ENCODE measurements at places on chromosomes 3 and 15.

- DNase-seq, result no peak
These were observed 172.5 kb upstream of the LRIG1 start for GRCh38 chr3:66673293-66673692.

GRCh38 chr3:154656486-154656885, 226.5 kb upstream of the GPR149 start:
- no peak for DNase-seq

DNA sequence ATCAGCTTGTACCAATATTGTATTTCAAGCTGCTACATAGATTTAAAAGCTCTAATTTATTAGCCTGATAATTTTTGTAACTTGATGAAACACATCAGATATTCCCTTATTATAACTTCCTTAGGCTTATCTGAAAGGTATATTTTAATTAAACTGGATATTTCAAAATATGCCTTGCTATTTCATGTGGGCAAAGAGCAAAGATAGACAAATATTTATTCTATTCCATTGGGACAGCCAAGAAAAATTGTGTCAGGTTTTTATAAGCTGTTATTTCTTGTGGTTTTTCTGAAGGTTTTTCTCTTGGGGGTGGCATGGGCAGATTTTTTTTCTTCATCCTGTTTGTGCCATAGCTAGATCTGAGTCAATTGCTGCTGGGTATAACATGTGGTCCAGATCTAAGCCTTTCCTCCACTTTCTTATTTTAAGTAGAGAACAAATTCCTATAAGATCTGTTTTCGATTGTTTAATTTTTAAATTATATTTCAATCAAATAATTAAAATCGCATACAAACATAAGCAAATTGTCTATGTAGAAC, 249.5 kb downstream of the NAALADL2 start:
- no peak for DNase-seq

DNA sequence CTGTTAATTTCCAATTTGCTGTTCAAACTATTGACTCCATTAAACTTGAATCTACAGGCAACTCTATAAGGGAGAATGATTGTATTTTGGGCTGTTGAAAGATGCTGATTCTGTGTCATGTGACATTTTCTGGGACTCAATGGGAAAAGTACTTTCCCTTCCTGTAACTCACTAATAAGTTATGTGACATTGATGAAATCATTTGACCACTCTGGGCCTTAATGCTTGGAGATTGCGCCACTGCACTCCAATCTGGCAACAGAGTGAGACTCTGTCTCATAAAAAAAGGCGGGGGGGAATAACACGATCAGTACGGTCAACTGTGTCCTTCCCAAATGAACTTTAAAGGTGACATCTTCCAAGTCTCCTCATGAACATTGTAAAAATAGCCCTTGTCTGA, 215.2 kb upstream of the SGO1 start:
- no peak for DNase-seq

- DNase-seq, result no peak
These were observed 192.8 kb upstream of the THBS1 start for GRCh38 chr15:39388118-39388517.

DNA sequence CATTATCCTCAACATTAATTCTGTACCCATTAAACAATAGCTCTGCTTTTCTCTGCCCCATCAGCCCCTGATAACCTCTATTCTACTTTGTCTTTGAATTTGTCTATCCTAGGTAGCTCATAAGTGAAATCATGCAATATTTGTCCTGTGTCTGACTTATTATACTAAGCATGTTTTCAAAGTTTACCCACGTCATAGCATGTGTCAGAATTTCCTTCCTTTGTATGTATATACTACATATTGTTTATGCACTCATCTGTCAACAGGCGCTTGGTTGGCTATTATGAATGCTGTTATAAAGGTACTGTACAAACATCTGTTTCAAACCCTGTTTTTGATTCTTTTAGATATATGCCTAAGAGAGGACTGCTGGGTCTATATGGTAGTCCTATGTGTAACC, 18.2 kb downstream of the CSNK1G1 start:
- no peak for DNase-seq

All from activated naive CD8-positive, alpha-beta T cell treated with anti-CD3 and anti-CD28 coated beads for 36 hours (primary cell).